ENCODE measurements at places on chromosomes 12 and 14. TPM values are rescaled to one million over a fixed set of nuclear protein-coding genes. Genes with fewer than 3 reads are reported as not detected.

DNA sequence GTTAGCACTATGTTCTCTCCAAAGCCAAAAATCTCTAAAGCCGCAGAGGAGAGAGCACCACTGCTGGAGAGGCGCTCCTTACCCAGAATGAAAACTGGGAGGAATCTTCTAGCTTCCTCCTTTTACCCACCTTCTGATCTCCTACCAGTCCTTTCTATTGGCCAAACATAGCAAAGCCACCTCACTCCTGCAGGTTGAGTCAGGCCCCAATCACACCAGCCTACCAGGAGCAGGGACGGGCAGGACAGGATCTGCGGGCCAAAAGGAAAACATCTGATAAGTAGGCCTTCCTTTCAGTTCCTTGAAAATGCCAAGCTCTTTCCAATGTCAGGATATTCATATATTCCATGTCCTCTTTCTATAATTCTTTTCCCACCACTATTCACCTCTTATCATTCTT is 197.7 kb upstream of the CNOT2 start:
- no peak for DNase-seq

- peak; percentile 54 for DNase-seq
Observed at GRCh38 chr14:76867516-76868453, 41.6 kb downstream of the LRRC74A start.

DNA sequence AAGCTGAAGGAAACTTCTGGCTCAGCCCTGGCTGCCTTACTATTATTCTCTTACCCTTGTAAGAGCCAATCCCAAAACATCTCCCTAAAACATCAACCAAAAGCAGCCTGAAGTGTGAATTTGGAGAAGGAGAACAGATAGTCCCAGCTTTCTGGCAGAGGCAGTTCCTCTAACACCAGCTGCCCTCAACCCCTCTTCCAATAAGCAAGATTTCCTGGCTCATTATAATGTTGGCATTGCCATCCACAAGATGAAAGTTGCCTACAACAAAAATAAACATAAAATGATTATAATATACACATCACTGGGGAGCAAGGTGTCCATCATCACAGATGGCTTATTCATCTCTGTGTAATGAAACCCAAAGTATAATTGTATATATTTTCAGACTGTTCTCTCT is 352.5 kb upstream of the CCDC196 start:
- no peak for DNase-seq

DNA sequence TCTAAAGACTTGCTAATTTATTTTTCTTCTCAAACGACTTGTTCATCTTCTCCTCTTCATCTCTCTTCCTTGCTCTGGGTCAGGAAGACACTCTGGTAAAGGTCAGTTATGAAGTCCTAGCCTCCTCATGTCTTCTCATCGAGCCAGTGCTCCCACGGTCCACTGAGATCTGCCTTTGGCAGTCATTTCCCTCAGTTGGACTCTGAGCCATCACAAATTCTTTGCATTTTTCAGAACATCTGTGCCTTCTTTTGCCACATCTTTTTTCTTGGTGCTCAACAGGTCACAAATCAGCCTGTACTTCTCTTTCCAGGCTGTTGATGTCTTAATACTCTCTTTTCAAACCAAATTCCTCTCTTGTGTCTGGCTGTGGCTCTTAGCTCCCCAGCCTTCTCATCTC is 49.7 kb downstream of the IGF1 start:
- no peak for DNase-seq

GRCh38 chr12:29131539-29131938 is 17.5 kb upstream of the FAR2 start:
- DNase-seq: no peak

GRCh38 chr12:109621211-109621694 is 47.7 kb downstream of the MVK start:
- DNase-seq: no peak

DNA sequence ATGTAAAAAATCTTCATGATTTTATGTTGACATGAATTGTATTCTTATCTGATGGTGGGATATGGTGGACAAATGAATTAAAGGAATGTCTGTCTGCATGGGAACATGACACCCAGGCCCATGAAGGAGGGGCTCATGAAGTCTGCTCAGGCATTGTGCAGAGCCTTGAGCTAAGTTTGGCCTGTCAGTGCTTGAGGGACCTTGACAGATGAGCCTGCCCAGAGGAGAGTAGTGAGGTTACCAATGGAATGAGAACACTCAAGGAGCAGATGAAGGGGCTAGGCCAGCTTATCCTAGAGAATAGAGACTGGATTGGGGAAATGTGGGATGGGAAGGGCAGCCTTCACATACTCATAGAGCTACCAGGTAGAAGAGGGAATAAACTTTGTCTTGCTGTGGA is 68.8 kb downstream of the TMX1 start:
- DNase-seq: no peak

DNA sequence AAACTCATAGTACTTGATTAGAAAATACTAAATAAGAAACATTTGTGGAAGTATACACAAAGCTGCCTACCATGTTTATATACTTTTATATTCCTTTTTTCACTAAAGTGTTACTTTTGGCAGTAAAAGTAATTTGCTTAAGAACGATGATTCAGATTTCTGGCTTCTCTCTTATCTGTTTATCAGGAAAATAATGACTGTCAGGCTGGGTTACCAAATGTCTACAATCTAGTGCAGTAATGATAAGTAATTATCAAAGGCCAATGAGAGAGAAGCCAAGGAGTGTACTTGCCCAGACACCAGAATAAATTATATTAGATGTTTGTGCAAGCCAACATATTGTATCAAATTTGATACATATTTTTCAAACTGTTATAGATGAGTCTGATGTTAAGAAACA is 113.4 kb downstream of the RALGAPA1 start:
- no peak for DNase-seq

DNA sequence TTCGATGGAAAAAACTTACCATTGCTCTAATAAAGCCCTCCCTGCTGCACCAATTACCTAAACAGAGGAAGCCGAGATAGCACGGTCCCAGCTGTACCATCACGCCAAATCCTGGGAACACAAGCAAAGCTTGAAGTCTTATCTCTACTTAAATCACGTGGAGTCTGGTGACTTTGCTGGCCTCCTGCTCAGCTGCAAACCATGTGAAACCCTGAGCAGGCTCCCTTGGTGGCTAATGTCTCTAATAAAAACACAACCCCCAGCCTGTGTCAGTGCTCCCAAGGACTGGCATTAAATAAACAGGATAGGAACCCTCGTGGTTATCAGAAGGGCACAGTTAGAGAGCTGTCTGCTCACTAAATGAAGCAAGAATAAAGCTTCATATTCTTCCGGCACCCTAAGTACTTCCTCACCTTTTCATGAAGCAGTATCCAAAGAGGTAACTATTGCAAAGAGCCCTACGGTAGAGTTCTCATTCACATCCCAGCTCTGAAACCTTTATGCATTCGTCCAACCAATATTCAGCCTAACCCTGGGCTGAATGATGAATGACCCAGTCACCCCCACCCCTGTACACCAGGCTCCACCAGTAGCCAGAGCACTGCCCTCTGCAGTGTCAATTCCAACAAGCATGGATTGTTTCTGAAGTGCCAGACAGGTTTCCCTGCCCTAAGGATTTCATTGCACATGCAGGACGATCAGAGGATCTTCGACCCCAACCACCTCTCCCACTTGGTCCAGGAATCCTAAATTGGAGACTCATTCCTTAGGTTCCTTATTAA is 452.7 kb upstream of the TMPO start:
- no peak for DNase-seq

DNA sequence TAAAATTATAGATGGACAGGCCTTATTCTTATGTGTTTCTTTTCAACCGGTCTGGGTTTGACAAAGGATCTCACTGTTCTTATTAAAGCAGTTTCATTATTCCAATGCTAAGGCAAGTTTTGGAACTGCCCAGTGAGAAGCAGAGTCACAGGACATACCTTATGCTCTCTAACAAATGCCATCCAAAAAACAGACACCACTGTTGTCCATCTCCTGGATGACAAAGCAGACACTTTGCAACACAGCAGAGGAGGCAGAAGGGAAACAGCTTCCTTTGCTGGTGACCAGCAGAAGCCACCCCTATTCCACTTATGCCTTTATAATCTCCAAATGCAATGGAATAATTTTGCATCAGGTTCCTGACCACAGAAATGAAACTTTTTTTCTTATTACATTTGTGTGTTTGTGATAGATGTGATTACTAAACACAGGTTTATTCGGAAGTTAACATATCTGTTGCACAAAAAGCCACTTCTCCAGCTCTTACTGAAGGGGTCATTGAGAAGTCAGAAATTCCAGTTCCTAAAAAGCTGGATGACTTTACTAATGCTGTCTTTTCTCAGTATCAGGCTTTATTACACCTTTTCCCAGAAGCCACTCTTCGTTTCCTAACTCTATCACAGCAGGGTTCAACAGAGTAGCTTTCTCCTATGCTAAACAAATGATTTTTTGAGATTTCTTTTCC is 115.6 kb downstream of the BTG1 start:
- DNase-seq: no peak

GRCh38 chr14:53213761-53214160 is 60.6 kb upstream of the DDHD1 start:
- no peak for DNase-seq

DNA sequence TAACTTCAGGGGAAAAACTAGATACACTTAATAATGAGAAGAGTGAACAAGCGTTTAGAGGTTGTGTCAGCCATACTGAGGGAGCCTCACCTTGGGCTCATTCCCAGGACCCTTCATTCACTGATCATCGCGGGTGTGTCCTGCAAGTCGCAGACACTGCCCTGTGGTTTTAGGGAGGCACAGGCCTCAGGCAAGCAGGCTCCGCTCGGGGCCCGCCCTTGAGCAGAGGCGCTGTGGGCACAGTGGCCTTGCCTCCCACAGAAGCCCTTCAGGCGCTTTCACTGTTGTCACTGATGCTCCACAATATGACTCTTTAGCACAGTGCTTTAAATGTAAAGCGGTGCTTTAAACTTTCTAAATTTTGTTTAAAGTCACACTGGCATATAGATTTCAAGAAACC is 67.4 kb downstream of the DDX51 start:
- DNase-seq: no peak

GRCh38 chr14:92317511-92317910 is 5.5 kb upstream of the SLC24A4 start:
- DNase-seq: no peak

- no peak for DNase-seq
Observed at GRCh38 chr12:46445551-46446235, 73.1 kb upstream of the SLC38A2 start.

DNA sequence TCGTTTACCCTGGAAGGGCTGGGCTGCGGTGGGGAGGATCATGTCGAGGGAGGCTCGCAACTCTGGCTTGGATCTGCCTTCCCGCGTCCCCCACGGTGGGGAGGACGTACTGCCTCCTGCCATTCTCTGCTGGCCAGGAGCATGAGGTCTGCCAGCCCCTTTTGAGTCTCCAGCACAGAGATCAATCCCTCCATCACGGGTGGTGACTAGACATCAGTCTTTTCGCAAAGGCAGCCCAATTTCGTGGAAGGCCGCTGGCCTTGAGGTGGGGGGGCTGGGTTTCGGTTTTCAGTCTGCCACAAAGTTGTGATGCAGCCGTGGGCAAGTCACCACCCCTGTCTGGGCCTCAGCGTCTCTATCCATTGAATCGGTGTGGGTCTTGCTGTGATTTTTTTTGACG is 62.2 kb downstream of the PRMT8 start:
- DNase-seq: no peak

- no peak for DNase-seq
Observed at GRCh38 chr12:113439606-113440030, 17.4 kb downstream of the SDSL start.

DNA sequence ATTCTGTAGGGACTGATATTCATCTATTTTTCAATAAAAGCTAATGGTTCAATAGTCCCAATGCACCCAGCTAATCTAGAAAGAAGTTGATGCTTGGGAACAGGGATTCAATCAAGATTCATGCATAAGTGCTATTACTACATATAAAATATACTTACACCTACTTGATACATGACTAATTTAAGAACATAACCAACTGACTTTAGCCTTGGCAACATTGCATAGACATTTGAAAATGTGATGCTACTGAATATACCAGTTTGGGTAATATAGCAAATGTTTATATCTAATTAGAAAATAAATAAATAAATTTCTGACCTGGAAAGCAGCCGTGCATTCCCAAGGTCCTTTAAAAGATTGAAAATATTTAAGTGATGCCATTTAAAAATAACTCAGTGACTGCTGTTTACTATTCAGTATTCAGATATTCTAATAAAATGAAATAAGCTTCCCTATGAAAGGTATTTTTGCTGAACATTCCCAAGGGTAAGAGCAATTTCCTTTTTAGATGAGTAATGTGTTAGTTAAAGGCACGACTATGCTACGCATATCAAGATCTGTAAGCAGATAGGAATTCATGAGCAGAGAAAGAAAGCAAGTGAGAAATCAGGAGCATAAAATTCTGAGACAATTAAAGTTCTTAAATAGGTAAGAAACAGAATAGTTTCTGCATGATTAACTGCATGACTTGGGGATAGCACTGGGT is 160.6 kb upstream of the SYT1 start:
- no peak for DNase-seq

GRCh38 chr12:51017452-51017851 is 8.7 kb downstream of the SLC11A2 start:
- DNase-seq: no peak

- DNase-seq: no peak
Observed at GRCh38 chr12:62194616-62195015, 65.6 kb upstream of the USP15 start.

DNA sequence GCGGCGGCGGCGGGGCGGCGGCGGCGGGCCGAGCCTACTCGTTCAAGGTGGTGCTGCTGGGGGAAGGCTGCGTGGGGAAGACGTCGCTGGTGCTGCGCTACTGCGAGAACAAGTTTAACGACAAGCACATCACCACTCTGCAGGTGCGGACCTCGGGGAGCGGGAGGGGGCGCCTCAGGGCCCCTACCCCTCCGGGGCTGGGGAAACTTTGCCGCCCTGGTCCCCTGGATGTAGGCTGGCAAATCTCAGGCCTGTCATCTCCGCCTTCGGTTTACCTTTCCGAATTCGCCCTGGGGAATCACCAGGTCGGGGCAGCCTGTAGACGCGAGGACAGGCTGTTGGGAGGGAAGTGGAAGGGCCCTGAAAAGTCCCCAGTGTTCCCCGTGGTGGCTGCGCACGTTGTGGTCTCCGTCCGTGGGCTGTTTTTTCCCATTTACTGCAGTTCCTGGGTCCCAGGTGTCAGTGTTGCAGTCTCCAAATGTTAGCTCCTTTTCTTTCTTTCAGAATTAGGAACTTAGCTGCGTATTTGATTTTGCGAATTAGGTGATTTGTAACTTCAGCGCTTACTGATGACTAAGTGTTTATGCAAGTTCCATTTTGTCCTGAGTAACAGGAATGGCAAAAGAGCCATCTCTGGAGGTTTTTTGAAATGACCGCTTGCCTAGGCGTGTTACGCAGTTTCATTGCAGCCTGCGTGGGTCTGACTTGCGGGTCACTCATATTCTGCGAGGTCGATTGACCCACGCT is 656 bp downstream of the RAB21 start:
- DNase-seq: no peak

GRCh38 chr14:75458305-75458704 is 30.5 kb downstream of the JDP2 start:
- no peak for DNase-seq

Gene CCDC177
- not detected for total RNA-seq

Gene LHX5
- not detected for total RNA-seq

Gene PMCH
- total RNA-seq: not detected

Gene ENDOU
- not detected for total RNA-seq

Gene ISM2
- not detected for total RNA-seq

Gene LDHB
- 1,099 TPM for total RNA-seq

Gene PRR4
- 2.2 TPM for total RNA-seq

Gene PSMA3
- total RNA-seq: 155 TPM
